HCT116 (cell line): ENCODE measurements at places on chromosomes 6 and 20. TPM values are rescaled to one million over a fixed set of nuclear protein-coding genes. Genes with fewer than 3 reads are reported as not detected.

Gene LY6G5C
- 1.7 TPM for total RNA-seq

Gene SLPI
- total RNA-seq, result 5.4 TPM

Gene ZNF334
- total RNA-seq, result not detected

Gene NMBR
- not detected for total RNA-seq

Gene LAMA2
- 8.2 TPM for total RNA-seq

Gene ULBP2
- 10.2 TPM for total RNA-seq

Gene BIRC7
- total RNA-seq, result 0.96 TPM
